ENCODE measurements at places on chromosomes 5 and 9. TPM values are rescaled to one million over a fixed set of nuclear protein-coding genes. Genes with fewer than 3 reads are reported as not detected.
A peak's percentile ranks its signal among the peaks of the same experiment; 100 is the strongest.

The ZFP37 gene
- 15.5 TPM for total RNA-seq

The AMACR gene
- total RNA-seq = 13.4 TPM

The LHX3 gene
- 0.50 TPM for total RNA-seq

The SLC34A3 gene
- 0.06 TPM for total RNA-seq

The OR2K2 gene
- not detected for total RNA-seq

The CDO1 gene
- total RNA-seq = 64.3 TPM

The ENTREP1 gene
- 24.2 TPM for total RNA-seq

The ALDH1A1 gene
- total RNA-seq = 26.4 TPM

The C9 gene
- 0.10 TPM for total RNA-seq

The INSL4 gene
- not detected for total RNA-seq

The RIMOC1 gene
- 17.7 TPM for total RNA-seq

The DCTN4 gene
- total RNA-seq = 111 TPM

GRCh38 chr5:21126236-21126635, 1138.2 kb upstream of the CDH18 start:
- no peak overlapping the region for H3K27ac ChIP-seq
- no peaks in the 10 kb centered on the region for H3K36me3 ChIP-seq
- H3K27me3 ChIP-seq = no peaks in the 10 kb centered on the region
- H3K4me3 ChIP-seq = no peak overlapping the region

DNA sequence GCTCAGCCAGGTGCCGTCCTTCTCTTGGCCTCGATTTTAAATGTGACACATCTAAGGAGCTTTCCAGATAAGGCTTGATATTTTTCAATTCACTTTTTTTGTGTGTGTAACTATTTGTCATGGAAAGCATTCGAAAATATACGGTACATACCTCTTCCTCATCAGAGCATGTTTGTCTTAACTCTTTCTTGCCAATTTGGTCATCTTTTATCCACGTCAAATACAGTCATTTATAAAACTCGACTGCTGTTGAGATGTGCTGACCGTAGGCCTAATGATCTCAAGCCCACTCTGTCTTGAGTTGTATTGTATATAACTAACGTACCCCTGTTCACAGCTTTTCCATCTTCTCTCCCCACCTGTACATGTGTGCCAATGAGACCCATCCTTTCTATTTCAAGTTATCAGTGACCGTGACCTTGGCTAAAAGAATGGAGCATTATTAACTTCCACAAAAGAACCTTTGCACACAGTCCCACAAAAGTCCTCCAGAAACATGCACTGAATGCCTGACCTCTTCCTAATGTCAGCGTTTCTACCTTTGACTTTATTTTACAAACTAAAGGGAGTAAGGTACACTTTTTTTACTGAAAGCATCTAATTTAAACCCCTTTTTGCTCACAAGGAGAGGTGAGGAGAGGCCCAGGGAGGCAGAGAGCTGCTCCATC, 61.6 kb downstream of the IPPK start:
- peak overlapping the region; percentile 82 for H3K27ac ChIP-seq
- no peak overlapping the region for H3K4me3 ChIP-seq
- DNase-seq = no peak
- H3K36me3 ChIP-seq = peaks cover 22% of the 10 kb centered on the region

DNA sequence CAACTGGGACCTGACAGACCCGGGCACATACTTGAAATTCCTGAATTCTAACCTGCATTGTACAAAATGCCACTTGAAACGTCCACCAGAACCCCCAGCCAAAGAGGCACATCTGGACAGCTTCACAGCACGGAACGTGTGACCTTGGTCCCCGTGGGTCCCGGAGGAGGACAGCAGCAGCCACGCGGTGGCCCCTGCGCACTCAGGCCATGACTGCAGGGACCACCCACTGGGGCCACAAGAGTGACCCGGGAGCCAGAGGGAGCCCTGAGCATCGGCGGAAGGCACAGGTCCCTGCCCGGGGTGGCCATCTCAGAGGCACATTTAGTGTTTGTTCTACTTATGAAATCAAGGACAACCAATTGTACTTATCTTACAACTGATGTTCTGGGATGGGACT, 2.1 kb upstream of the SNAPC4 start:
- H3K36me3 ChIP-seq = peaks cover 77% of the 10 kb centered on the region
- DNase-seq = no peak
- no peak overlapping the region for H3K27ac ChIP-seq
- no peaks in the 10 kb centered on the region for H3K27me3 ChIP-seq
- H3K4me1 ChIP-seq = peaks cover 21% of the 10 kb centered on the region
- no peak overlapping the region for H3K4me3 ChIP-seq

DNA sequence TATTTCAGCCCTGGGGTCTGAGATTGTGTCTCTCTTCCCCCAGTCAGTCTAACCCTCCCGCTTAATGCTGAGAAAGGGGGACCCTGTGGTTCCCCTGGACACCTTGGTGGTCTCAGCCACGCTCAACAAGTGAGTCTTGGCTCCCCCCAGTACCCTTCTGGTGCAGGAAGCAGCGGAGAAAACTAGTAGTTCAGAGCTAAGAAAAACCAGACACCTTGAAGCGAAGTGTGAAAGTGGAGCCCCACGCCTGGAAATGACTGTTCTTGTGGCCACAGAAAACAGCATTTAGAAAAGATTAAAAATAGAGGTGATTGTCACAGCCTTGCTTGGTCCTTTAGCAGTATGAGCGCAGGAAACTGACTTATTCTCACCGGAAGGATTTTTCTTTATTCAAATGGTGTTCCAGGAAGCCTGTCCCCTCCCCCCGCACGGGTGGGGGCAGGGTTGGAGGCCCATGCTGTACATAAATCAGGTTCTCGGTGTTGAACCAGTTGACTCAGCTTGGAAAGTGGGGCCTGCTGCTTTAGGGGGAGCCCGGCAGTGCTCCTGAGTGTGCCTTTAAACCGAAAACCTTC, 8.1 kb downstream of the ARPC5L start:
- H3K4me1 ChIP-seq = peaks cover 30% of the 10 kb centered on the region
- peaks cover 39% of the 10 kb centered on the region for H3K36me3 ChIP-seq
- H3K27ac ChIP-seq = peak overlapping the region; percentile 4
- no peaks in the 10 kb centered on the region for H3K27me3 ChIP-seq

DNA sequence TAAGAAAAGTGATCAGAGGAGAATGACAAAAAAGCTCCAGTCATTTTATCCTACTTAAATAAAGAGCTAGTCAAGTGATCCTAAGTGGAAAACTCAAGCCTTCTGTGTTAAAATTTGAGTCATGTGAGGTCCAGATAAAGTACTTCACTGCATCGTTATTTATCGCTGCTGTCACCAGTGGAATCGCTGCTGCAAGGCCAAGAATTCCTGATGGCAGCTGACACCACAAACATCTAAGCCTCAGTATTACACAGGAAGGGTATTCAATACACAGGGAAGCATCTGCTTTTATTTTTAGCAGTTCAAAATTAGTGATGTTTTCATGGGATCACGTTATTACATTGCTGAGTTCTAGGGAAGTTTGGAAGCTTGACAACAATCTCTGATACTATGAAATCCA, 190.3 kb downstream of the GOLPH3 start:
- no peaks in the 10 kb centered on the region for H3K4me1 ChIP-seq
- no peak overlapping the region for H3K4me3 ChIP-seq
- no peaks in the 10 kb centered on the region for H3K27me3 ChIP-seq
- H3K27ac ChIP-seq = no peak overlapping the region

- H3K4me1 ChIP-seq = peaks cover 3% of the 10 kb centered on the region
- no peak overlapping the region for H3K4me3 ChIP-seq
- H3K27me3 ChIP-seq = no peaks in the 10 kb centered on the region
- DNase-seq = no peak
Observed at GRCh38 chr9:86324308-86324707, 29.9 kb downstream of the TUT7 start.

DNA sequence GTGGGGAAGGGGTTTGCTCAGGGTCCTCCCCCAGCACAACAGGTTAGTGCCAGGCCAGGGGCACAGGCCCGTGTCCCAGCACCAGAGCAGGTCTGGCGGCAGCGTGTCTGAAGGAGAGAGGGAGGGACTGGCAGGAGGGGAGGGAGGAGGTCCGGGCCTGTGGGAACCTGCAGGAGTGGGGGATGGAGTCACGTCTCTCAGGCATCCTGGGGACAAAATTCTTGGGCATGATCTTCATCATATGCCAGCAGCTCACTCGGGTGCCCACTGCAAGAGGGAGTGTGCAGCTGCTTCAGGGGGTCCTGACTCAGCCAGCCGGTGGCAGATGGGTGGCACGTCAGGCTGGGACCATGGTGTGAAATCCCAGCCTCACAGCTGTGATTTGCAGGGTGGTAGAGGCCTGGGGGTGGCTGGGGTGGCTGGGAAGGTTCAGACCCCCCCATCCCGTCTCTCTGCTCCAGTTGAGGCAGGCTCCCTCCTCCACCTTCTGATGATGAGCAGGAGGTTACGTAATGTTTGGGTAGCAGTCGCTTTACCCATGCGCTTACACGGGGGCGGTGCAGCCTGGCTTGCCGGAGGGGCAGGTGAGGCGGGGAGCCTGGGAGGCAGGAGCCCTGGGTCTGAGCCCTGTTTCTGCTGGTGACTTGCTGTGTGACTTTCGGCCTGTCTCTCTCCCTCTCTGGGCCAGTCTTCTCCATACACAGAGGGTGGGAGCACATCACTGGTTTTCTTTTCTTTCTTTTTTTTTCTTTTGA, 40.5 kb downstream of the NCS1 start:
- no peak overlapping the region for H3K27ac ChIP-seq
- H3K4me3 ChIP-seq = no peak overlapping the region
- no peaks in the 10 kb centered on the region for H3K27me3 ChIP-seq
- H3K36me3 ChIP-seq = peaks cover 57% of the 10 kb centered on the region

- H3K36me3 ChIP-seq = peaks cover 3% of the 10 kb centered on the region
- H3K4me3 ChIP-seq = no peak overlapping the region
- peak overlapping the region; percentile 64 for H3K27ac ChIP-seq
- DNase-seq = no peak
Observed at GRCh38 chr5:170522211-170523141, 18.7 kb downstream of the KCNIP1 start.

GRCh38 chr9:2453701-2454100, 167.9 kb upstream of the VLDLR start:
- H3K4me3 ChIP-seq = no peak overlapping the region
- no peaks in the 10 kb centered on the region for H3K36me3 ChIP-seq
- no peaks in the 10 kb centered on the region for H3K27me3 ChIP-seq
- H3K27ac ChIP-seq = no peak overlapping the region
- no peak for DNase-seq

DNA sequence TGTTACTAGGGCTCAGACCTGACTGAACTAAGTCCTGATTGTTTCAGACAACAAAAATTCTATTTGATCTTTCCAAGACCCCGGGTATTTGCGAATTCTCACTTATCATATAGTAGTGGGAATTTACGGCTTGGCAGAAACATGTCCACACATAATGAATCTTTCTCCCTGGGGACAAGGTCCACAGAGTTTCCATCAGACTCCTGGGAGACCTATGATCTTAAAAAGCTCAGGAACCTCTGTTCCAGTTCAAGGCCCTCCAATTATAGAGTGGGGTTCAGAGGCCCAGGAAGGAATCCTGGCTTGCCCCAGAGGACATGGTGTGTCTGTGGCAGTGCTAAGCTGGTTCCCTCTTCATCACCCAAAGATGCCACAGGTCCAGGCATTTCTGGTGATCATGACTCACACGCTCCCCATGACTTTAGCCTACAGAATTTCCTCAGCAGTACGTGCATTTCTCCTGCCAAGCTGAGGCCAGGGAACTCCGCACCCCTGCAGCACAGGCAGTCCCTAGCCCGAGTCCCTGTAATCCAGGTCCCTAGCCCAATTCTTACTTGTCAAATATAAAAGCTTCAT, 12.6 kb downstream of the RAPGEF1 start:
- no peak for DNase-seq
- H3K27ac ChIP-seq = no peak overlapping the region
- peaks cover 22% of the 10 kb centered on the region for H3K4me1 ChIP-seq
- no peaks in the 10 kb centered on the region for H3K27me3 ChIP-seq
- H3K4me3 ChIP-seq = no peak overlapping the region

DNA sequence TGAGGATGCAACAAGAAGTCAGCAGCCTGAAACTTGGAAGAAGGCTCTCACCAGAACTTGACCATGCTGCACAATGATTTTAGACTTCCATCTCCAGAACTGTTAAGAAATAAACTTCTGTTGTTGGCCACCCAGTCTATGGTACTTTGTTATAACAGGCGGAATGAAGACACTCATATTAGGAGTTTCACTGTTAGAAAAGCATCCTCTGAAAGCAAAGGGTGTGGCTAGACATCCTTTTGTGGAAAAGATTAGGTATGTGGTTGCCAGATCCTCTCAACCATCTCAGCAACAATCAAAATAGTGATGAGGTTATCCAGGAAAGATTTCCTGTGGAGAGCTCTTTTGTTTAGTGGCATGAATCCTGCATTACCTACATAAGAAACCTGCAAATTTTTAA, 20.7 kb downstream of the ITGA2 start:
- H3K4me3 ChIP-seq = no peak overlapping the region
- no peak for DNase-seq
- no peaks in the 10 kb centered on the region for H3K27me3 ChIP-seq
- H3K4me1 ChIP-seq = no peaks in the 10 kb centered on the region

DNA sequence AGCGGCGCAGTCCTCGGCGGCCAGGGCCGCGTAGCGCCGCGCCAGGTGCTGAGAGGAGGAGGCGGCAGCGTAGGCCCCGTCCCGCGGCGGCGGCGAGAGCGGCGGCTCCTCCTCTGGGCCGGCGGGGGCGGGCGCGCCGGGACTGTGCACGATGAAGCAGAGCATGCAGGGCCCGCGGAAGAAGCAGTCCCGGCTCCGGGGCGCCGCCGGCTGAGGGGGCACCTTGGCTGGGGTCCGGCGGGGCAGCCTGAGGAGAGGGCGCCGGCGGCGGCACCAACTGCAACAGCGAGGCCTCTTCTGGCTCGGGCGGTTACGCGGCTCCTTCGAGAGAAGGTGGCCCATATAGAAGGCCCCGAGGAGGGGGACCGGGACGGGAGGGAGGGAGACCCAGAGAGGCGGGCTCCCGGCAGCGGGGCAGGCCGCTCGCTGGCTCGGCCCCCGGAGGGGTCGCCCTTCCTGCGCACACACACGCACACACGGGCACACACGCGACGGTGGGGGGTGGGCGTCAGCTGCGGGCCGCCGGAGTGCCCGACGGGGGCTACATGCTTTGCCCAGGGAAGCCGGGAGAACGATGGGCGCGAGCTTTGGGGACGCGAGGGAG, 446 bp downstream of the FBXL17 start:
- H3K4me1 ChIP-seq = peaks cover 3% of the 10 kb centered on the region
- H3K4me3 ChIP-seq = peak overlapping the region; percentile 75
- DNase-seq = peak; percentile 57
- no peaks in the 10 kb centered on the region for H3K36me3 ChIP-seq
- peak overlapping the region; percentile 96 for H3K27ac ChIP-seq

- H3K27me3 ChIP-seq = peaks cover 3% of the 10 kb centered on the region
- H3K27ac ChIP-seq = no peak overlapping the region
- peaks cover 10% of the 10 kb centered on the region for H3K4me1 ChIP-seq
- H3K36me3 ChIP-seq = no peaks in the 10 kb centered on the region
- H3K4me3 ChIP-seq = no peak overlapping the region
Observed at GRCh38 chr5:61306531-61307131, 25.4 kb upstream of the ZSWIM6 start.

GRCh38 chr5:147751156-147751830, 31.2 kb downstream of the JAKMIP2 start:
- no peak overlapping the region for H3K4me3 ChIP-seq
- H3K36me3 ChIP-seq = no peaks in the 10 kb centered on the region
- peak overlapping the region; percentile 50 for H3K27ac ChIP-seq
- peaks cover 10% of the 10 kb centered on the region for H3K4me1 ChIP-seq
- no peaks in the 10 kb centered on the region for H3K27me3 ChIP-seq
- no peak for DNase-seq

All from spinal cord (tissue), 10 donors.